ENCODE measurements at places on chromosomes 12 and 14.
A peak's percentile ranks its signal among the peaks of the same experiment; 100 is the strongest.

GRCh38 chr12:5102261-5102789 is 58.6 kb downstream of the KCNA5 start:
- DNase-seq = no peak

GRCh38 chr12:94231709-94232108 is 83.3 kb downstream of the PLXNC1 start:
- DNase-seq = no peak

DNA sequence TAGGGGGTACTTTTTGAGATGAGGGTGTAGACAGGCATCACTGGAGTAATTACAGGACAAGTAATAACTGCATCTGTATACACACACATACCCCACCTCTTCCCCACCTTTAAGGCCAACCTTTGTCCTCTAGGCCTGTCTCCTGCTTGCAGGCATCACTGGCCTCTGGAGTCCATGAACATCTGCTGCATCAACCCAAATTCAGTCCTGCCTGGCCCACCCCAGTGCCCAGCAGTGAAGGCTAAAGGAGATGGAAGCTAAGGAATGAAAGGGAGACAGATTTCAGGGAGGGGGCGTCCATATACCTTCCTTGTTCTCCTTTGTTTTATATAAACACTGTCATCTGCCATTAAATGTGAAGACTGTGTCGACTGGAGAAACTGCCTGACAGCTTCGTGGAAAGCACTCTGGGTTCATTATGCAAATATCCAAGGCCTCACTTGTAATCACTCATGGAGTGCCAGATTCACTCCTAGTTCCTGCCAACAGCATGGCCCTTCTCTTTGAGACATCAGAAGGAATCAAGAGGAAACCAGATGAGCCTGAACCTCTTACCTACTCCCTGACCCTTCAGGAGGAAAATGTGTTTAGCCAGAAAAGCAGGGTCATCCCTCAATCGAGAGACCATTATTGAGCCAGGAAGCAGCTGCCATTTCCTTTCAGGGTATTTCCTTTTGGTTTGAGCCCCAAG is 64.4 kb downstream of the SERPINA3 start:
- no peak for DNase-seq

DNA sequence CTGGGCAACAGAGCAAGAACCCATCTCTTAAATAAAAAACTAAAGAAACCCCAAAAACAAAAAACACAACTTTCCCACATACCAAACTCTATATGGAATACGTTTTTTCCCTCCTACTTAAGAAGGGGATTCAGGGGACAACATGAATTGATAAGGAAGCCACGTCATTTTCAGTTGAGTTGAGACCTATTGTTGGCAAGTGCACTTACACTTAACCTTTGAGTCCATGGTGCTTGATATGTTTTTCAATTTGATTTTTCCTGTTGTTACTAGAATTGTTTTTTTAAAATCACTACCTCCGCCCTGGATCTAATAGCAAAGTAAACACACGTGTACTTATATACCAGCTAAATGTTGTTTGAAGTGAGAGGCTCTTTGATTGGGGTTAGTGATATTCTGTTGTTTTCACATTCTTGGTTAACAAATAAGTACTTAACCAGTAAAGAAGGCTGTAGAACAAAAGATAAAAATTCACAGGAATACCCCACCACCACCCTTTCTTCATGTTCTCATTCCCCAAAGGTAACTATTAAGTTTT is 2.0 kb downstream of the FAM177A1 start:
- no peak for DNase-seq

GRCh38 chr12:54126696-54127537 is 61.9 kb downstream of the SMUG1 start:
- DNase-seq = no peak

DNA sequence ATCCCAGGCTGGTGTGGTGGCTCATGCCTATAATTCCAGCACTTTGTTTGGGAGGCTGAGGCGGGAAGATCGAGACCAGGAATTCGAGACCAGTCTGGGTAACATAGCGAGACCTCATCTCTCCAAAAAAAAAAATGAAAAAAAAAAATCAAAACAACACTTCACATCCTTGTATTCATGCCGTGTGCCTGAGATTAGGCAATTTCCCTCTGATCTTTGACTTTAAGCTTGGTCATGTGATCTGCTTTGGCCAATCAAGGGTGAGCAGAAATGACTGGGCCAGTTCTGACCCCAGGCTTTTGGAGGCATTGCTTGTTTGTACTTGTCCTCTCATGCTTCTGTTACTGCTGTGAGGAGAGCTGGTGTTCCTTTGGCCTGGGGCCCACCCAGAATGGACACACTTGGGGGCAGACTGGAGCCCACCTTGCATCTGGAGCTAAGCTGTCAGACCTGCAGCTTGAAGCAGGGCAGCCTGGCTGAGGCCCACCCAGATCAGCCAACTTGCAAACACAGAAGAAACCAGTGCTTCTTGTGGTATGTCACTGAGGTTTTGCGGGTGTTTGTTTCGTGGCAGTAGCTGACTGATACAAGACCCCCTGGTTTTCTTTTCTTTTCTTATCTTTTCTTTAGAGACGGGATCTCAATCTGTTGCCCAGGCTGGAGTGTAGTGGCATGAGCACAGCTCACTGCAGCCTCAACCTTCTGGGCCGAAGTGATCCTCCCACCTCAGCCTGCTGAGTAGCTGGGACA is 29.7 kb upstream of the TBX3 start:
- DNase-seq = no peak

- DNase-seq = no peak
These were observed 28.3 kb downstream of the KCTD10 start for GRCh38 chr12:109448707-109449390.

GRCh38 chr14:43169722-43170121 is 1337.4 kb downstream of the FSCB start:
- no peak for DNase-seq

- no peak for DNase-seq
These were observed 7.8 kb downstream of the FOXA1 start for GRCh38 chr14:37587131-37587803.

- DNase-seq = no peak
These were observed 136.2 kb downstream of the STXBP6 start for GRCh38 chr14:24913746-24914145.

- no peak for DNase-seq
These were observed 85.4 kb upstream of the DYNC1H1 start for GRCh38 chr14:101878822-101879528.

DNA sequence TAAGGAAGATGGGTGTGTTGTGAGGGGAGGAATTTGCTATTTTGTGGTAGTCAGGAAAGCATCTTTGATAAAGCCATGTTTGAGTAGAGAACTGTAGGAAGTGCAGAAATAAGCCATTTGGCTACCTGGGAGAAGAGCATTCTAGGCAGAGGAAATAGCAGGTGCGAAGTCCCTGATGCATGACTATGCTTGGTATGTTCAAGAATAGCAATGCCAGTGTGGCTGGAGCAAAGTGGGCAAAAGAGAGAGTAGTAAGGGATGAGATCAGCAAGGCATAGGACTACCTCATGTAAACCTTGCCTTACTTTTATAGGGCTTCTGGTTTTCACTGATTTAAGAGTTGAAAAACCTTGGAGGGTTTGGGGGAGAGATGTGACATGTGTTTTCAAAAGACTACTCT is 365.5 kb upstream of the GARIN6 start:
- DNase-seq = no peak

GRCh38 chr12:117344716-117345115 is 16.7 kb downstream of the NOS1 start:
- no peak for DNase-seq

- no peak for DNase-seq
These were observed 332.6 kb downstream of the GLT1D1 start for GRCh38 chr12:129185855-129186254.

- no peak for DNase-seq
These were observed 3.5 kb downstream of the KLRD1 start for GRCh38 chr12:10310926-10311720.

- DNase-seq = no peak
These were observed 145.0 kb downstream of the BTG1 start for GRCh38 chr12:92000597-92000996.

DNA sequence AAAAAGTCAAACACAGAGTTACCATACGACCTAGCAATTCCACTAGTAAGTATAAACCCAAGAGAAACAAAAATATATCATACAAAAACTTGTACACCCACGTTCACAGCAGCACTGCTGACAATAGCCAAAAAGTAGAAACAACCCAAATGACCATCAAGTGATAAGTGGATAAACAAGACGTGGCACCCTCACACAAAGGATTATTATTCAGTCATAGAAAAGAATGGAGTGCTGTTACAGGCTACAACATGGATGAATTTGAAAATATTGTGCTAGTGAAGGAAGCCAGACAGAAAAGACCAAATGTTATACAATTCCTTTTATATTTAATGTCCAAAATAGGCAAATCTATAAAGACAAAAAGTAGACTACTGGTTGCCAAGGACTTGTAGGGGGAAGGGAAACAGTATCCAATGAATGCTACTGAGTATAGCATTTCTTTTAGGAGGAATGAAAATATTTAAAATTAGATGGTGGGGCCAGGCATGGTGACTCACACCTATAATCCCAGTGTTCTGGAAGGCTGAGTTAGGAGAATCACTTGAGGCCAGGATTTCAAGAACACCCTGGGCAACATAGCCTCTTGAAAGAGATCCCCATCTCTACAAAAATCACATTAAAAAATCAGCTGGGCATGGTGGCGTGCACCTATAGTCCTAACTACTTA is 41.9 kb downstream of the SPTLC2 start:
- DNase-seq = no peak

DNA sequence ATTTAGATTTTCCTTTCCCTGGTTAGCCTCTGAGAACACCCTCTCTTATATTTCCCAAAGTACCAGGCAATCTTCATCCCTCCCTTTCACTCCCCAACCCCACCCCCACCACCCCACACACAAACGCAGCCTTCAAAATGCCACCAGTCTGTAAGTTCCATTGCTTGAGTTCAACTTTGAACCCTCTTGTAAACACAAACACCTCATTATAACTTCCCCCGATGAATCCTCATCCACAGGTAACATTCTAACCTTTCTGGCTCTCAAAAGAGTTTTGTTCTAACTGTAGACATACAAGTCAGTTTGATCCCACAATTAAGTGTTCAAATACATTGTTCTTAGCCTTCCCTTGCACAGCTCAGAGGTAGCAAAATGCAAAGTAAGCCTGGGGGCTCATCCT is 199.4 kb upstream of the FOXN3 start:
- DNase-seq = no peak

- DNase-seq = peak; percentile 30
These were observed 61.7 kb upstream of the BCL2L14 start for GRCh38 chr12:12008931-12009611.

DNA sequence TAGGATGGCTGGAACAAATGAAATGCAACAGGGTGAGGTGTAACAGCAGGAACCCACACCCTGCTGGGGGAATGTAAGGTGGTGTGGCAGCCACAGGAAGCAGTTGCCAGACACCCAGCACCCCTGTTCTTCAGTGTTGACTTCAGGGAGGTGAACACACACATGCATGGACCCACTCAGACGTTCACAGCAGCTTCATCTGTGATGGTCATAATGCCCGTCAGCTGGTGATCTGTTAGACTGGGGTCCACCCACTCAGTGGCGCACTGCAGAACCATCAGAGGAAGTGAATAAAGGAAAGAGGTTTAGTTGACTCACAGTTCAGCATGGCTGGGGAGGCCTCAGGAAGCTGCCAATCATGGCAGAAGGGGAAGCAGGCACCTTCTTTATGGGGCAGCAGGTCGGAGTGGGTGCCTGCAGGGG is 22.7 kb upstream of the TEX22 start:
- no peak for DNase-seq

DNA sequence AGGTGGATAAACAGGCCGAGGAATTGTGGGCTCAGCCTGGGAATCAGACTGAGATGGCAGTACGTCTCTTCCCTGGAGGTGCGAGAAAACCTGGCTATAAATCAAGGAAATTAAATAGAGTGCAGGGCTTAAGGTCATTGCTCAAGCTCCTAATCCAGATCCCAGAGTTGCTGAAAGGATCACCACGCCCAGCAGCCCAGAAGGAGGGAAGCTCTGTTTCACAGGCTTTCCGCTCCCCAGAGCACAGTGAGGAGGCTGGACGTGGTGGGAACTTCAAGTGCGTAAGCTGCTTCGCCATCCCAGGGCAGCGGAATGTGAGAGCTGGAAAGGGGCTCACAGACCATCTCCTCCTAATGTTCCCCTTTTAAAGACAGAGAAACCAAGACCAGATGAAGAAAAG is 651.6 kb upstream of the TBX3 start:
- no peak for DNase-seq

GRCh38 chr12:91367234-91367849 is 184.7 kb upstream of the DCN start:
- no peak for DNase-seq
